ENCODE measurements at places on chromosomes 2 and 18.
A peak's percentile ranks its signal among the peaks of the same experiment; 100 is the strongest.

- no peak for DNase-seq
Observed at GRCh38 chr2:64328415-64328722, 125.6 kb upstream of the LGALSL start.

GRCh38 chr2:158098178-158098577 is 3.5 kb upstream of the UPP2 start:
- DNase-seq, result no peak

- no peak for DNase-seq
Observed at GRCh38 chr2:38026846-38027245, 49.1 kb downstream of the CYP1B1 start.

GRCh38 chr18:46301081-46301480 is 196.9 kb downstream of the HAUS1 start:
- no peak for DNase-seq

- no peak for DNase-seq
Observed at GRCh38 chr2:237614151-237614720, 13.2 kb upstream of the LRRFIP1 start.

- no peak for DNase-seq
Observed at GRCh38 chr2:98470851-98471255, 26.2 kb downstream of the INPP4A start.

GRCh38 chr2:203693242-203693879 is 13.1 kb upstream of the CD28 start:
- DNase-seq, result no peak

DNA sequence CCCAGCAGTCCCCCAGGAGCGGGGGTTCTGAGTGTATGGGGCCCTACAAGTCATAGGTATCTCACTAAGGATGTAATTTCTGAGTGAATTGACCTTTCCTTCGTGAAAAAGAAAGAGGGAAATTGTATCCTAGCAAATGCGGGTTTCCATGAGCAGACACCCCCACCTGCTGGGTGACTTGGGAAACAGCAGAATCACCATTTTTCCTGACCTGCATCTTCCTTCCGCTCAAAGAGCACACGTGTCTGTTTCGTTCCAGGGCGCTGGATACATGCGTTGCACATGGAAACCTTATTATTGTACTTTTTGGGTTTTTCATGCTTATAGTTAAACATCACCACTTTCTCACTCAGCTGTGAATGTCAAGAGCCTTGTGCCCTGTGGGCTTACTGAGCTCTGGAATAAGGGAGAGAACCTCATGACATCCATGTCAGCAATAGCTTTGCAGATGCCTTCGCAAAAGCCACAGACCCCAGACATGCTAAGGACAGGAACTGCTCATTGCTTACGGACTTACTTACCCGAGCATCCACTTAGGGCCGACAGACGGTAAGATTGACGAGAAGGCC is 132.8 kb downstream of the TPO start:
- no peak for DNase-seq

- no peak for DNase-seq
Observed at GRCh38 chr2:182941919-182942318, 75.5 kb upstream of the FRZB start.

DNA sequence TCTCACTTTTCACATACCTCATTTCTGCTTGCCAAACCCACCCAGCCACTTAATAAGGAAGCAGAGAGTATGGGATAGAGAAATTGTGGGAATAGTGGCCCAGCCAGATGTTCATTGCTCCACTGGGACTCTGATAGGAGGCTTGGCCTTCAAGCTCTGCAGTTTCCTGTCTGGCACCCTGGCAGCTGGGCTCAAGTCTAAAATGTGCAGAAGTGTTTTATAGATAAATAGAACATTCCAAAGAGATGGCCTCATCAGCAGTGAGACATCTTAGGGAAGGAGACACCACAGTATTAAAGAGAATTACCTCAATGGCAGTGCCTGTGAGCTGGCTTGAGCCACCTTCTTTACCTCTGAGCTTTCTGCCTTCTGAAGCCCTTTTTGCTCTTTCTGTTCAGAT is 24.7 kb downstream of the COPS7B start:
- no peak for DNase-seq

GRCh38 chr2:177402096-177402495 is 9.5 kb downstream of the AGPS start:
- DNase-seq, result no peak

GRCh38 chr2:159091976-159092375 is 123.5 kb downstream of the TANC1 start:
- DNase-seq, result no peak

DNA sequence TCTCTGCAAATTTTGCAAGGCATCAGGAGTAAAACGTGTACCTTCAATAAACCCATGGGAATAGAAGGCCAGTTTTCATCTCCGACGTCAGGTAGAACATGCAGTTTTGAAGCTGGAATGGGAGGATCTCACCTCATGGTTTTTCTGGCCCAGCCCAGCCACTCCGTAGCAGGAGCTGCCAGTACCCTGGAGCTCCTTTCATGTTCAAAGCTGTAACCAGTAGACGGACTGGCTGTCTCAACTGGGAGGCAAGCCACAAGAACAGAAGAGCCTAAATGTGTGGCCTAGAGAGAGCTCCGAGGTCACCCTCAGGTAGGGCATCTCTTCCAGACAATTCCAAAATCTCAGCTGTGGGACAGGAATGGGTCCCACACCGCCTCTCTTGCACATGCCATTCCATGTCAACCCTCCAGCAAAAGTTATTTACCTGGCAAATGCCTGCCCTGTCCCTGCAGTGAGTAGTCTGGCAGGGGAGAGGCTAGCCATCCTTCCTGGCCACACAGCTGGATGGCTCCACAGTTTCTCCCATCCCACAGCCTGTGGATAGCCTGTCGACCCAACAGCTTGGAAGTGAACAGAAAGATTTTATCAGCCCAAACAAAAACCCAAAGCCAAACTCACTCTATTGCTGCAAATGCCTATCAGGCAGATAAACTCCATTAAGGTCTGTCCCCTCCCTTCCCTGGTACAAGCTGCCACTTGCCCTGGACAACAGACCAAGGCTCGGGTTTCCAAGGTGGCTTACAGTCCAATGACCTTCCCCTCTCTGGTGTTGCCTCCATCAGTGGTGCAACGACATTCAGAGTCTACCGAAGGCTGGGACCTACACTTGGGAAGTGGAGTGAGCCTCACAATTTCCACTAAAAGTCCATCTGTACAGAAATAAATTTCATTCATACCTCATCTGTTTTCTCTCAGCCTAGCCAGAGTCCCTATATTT is 27.8 kb downstream of the CRACDL start:
- DNase-seq, result no peak

- no peak for DNase-seq
Observed at GRCh38 chr2:113876503-113877387, 13.1 kb upstream of the ACTR3 start.

GRCh38 chr2:55153584-55154299 is 78.4 kb downstream of the CLHC1 start:
- no peak for DNase-seq

GRCh38 chr18:45549290-45549689 is 66.0 kb upstream of the SLC14A2 start:
- DNase-seq, result no peak

GRCh38 chr18:49795612-49796552 is 17.5 kb downstream of the ACAA2 start:
- no peak for DNase-seq

- DNase-seq, result no peak
Observed at GRCh38 chr2:232652505-232652851, 19.1 kb downstream of the EFHD1 start.

GRCh38 chr2:179461420-179461819 is 196.8 kb upstream of the SESTD1 start:
- no peak for DNase-seq

DNA sequence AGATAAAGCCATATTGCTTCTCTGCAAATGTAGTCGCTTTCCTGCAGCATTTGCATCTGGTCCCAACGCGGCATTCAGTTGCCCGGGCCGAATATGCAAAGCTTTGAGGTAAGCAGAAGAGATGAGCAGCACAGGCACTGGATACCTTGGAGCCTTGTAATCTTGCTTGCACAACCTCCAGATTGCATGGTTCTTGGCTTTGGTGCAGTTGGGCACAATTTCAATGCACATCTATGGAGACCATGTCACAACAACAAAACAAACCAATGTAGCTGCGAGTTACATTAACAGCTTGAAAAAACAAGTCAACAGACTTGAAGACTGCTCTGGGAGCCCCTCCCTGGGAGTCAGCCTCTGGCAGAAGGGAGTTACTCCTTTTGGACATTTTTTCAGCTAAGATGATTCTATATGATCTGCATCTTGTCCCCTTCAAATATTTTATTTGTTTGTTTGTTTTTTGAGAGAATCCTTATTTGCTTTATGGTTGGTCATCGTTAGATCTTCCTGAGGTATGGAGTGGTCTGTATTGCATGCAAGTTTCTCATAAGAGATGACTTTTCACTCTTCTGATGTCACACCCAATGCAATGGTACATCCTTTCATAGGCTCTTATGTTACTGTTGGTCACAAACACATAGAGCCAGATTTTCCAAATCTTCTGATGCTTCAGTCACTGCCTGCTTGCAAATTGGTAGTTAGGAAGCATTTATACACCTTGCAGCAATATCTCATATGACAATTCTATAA is 113.5 kb downstream of the EFEMP1 start:
- peak; percentile 44 for DNase-seq

DNA sequence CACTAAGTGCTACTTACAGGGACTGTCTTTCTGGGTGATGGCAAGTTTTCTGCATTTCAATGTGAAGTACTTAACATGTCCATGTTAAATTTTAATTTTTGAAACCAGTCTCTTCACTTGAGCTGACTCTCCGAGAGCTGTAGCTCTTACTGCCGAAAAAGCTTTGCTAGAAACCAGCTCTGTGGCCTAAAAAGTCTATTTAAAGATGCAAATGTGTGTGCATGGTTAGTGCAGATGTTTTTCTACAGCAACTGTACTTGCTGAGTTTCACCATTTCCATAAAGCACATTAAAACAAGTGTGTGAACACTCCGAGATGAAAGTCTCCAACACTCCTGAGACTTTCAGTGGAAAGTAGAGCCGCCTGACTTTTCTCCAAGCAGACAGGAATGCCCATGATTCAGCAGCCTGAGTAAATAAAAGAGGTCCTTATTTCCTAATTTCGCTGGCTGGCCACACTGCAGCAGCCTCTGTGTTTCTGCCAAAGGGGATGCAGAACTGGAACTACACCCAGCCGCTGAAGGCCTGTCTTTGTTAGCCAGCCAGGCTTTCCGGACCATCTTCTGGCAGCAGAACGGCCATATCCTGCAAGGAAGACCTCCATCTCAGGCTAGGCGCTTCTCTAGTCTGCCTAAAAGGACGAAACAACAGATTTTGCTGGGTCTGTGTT is 121.2 kb downstream of the ZNF521 start:
- peak; percentile 75 for DNase-seq

- no peak for DNase-seq
Observed at GRCh38 chr18:77063260-77063659, 69.3 kb downstream of the MBP start.

GRCh38 chr2:127859712-127860085 is 1.7 kb upstream of the POLR2D start:
- peak; percentile 20 for DNase-seq

DNA sequence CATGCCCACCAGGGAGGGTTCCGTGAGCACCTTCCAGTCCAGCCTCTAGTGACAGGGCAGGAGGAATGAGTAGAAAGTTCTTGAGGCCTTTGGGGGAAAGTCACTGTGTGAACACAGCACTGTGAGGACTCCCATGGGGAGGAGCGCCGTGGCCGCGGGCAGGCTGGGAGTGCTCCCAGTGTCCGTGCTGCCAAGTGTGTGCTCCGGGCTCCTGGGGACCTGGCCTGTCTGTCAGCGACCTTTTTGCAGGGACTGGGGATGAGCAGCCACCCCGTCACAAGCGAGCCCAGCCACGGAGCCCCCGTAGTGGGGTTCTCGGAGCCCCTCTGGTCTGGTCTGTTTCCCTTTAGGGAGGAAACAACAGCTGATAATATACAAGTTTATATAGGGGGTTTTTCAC is 36.8 kb downstream of the PDIA6 start:
- no peak for DNase-seq

GRCh38 chr2:102285368-102285767 is 26.0 kb upstream of the IL1RL1 start:
- no peak for DNase-seq

GRCh38 chr18:34342960-34343359 is 118.2 kb upstream of the NOL4 start:
- no peak for DNase-seq

- DNase-seq, result no peak
Observed at GRCh38 chr2:96108151-96108540, 8.2 kb downstream of the ADRA2B start.

GRCh38 chr2:161979490-161979889 is 94.5 kb downstream of the DPP4 start:
- no peak for DNase-seq

- no peak for DNase-seq
Observed at GRCh38 chr2:203740871-203741281, 34.4 kb downstream of the CD28 start.

DNA sequence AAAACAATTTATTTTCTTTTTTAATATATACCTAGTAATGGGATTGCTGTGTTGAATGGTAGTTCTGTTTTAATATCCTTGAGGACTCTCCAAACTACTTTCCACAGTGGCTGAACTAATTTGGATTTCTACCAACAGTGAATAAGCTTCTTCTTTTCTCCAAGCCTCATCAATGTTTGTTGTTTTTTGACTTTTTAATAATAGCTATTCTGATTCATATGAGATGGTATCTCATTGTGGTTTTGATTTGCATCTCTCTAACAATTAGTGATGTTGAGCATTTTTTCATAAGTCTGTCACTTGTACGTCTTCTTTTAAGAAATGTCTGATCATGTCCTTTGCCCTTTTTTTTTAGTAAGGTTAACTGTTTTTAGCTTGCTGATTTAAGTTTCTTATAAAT is 863.3 kb downstream of the CNTNAP5 start:
- no peak for DNase-seq

GRCh38 chr2:177783835-177784744 is 288.5 kb downstream of the PDE11A start:
- DNase-seq, result no peak

DNA sequence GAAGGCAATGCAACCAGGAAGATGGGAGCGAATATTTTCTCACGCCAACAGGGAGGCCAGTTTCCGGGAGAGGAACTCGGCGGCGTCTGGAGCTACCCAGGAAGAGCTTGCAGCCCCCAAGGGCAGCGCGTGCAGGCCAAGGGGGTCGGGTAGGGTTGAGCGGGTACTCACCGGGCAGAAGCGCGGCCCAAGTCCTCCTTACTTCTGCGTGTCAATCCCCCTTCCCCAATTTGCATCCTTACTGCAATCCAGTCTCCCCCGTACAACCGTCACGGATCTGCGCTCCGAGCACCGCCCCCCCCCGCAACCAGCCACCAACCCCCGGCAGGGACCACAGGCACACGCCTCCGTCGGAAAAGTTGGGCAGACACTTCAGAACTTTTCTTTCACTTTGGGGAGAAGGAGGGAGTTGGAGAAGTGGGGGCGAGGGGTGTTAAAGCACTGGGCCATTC is 1.3 kb downstream of the ATP8B1 start:
- no peak for DNase-seq

GRCh38 chr2:128930101-128930500 is 611.4 kb upstream of the HS6ST1 start:
- DNase-seq, result no peak
